ENCODE measurements at places on chromosomes 6 and 20.
A peak's percentile ranks its signal among the peaks of the same experiment; 100 is the strongest.

- no peak for DNase-seq
Observed at GRCh38 chr6:117050301-117050700, 173.3 kb downstream of the RFX6 start.

DNA sequence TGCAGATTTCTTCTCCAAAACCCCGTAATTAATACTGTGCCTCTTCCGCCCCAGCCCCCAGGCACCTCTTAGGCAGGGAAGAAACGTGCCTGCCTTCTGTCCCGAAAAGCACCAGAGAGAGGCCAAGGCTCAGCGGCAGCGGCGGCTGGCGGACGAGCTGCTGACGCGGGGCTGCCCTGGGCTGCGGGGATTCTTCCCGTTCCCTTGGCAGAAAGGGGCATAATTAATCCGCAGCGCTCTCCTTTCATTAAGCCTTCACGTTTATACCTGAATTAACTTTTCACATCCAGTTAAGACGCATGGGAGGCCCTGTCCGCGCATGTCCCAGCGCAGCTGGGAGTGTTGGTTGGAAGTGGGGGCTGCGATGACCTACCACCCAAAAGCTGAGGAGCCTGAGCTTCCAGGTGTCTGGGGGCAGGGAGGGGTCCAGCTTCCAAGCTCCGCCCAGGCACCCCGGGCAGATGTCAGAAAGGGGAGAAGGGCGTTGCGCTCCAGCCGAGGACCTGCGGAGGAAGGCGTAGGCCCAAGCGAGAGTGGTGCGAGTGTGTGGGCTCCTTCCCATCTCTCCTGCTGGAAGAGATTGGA, 167.4 kb upstream of the LRFN2 start:
- DNase-seq, result no peak

- DNase-seq, result no peak
Observed at GRCh38 chr6:116522896-116523295, 11.5 kb downstream of the CALHM5 start.

DNA sequence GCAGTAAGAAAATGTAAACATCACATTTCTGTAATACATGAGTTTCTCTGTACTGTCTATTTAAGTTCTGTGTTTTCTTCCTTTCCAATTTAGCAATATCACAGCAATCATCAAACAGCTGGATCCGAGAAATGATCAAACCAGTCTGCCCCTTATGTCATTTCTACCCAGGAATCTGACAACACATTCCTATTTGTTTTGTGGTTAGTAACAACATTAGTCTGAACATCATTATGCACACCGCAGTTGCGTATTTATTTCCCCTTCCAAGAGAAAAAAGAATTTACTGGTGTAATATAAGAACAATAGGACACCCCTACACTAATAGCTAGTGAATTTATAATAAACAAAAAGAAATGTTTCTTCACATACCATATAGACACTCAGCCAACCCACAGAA, 179.5 kb downstream of the BTBD9 start:
- DNase-seq, result peak; percentile 15

- no peak for DNase-seq
Observed at GRCh38 chr20:2533118-2533517, 3.3 kb upstream of the TMC2 start.

DNA sequence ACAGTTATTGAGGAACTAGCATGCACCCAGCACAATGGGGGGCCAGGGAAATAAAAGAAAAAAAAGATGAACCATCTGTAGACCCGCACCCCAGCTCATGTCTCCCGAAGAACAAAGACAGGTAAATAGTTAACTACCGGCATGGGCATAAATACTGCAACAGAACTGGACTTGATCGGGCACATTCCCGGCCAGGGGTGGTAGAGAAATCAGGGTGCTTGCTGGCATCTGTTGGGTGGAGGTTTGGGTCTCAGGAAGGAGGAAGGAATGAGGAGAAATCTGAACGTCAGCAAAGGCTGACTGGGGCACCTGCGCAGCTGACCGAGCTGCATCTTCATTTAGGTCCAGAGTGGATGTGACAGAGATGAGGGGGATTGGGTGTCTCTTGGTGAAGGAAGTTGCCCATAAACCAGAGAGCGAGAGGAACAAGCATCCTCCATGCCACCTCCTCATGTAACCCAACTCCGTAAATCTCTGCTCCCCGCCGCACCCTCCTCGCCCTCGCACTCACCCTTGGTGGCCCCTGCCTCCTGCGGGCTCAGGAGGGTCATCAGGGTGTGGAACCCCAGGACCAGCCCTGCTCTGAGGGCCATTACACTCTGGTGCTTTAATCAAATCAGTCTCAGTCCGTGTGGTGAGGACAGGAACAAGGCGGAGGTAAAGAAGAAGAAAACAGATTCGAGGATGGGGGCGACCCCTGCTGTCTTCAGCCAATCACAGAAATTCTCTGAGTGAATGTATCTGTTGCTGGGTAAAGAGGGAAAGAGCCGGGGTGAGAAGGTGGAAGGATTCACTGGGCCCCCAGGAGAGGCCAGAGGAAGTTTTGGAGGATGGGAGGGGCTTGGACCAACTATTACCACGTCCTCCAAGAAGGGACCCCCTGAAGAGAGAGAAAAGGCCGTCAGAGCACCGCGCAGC, at the start of gene HLA-DOA:
Gene HLA-DOA (minus strand): TSS at position 648 of the 918 bp plus-strand sequence.
- peak; percentile 9 for DNase-seq

DNA sequence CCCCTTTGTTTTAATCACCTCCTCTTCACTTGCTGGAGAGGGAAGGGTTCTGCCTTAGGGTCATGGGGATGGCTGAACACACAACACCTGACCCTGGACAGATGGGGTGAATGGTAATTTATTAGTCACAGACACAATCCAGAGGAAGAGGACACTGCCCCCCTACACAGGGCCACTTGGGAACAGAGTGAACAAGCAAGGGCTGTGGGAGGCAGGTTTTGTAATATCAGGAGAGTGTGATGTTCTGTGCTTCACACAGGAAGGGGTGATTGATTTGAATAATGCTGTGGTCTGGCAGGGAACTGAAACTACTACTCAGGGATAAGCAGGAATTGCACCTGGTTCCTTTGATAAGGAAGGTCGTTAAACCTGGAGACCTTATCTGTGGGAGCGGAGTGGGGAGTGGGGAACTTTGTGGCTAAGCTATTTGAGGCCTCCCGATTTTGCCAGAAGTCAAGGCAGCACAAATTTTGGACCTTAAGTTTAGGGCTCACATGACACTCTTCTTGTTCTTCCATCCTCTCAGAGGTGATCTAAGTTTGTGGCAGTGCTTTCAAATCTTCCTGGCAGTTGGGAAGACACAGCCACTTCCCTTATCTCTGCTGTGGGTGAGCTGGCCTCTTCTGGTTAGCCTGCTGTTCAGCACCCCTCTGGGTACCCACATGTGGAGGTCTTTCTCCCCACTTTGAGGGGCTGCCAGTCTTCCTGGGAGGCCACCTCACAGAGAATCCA, 77.8 kb downstream of the CD164 start:
- peak; percentile 48 for DNase-seq

- no peak for DNase-seq
Observed at GRCh38 chr6:36345681-36346466, 9.2 kb upstream of the BNIP5 start.

DNA sequence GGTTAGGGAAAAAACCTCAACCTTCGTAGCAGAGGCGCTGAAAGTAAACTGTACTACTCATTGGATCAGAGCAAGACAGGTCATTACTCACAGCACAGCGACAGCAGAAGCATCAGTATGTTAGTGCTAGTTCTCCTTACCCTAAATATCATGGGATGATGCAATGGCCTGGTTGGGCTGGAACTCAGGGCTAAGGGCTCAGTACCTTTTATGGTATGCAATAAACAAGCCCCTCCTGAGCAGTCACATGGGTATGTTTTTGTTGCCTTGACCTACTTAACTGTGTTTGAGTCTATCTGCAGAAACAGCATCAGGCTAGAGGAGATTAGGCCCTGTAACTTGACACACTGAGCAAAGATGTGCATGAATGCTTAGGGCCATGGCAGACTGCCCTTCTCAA, 369.4 kb upstream of the IMPG1 start:
- DNase-seq, result no peak

- DNase-seq, result no peak
Observed at GRCh38 chr6:142784344-142784743, 160.6 kb downstream of the HIVEP2 start.

DNA sequence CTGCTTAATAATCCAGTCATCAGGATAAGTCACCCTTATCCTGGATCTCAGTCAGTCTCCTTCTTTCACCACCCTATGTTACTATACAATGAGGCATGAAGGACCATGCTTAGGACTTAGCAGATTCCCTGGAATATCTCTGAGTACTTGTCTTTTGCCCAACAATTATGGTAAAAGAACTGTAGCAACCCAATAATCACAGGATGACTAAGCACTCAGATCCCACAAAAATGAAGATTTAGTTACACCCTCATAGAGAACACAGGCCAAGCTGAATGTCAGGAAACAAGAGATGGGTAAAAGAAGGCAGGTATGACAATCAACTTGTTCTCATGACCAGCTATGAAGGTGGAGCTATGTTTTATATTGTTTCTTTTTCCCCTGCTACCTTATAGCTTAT, 91.4 kb downstream of the EDN1 start:
- DNase-seq, result peak; percentile 33

DNA sequence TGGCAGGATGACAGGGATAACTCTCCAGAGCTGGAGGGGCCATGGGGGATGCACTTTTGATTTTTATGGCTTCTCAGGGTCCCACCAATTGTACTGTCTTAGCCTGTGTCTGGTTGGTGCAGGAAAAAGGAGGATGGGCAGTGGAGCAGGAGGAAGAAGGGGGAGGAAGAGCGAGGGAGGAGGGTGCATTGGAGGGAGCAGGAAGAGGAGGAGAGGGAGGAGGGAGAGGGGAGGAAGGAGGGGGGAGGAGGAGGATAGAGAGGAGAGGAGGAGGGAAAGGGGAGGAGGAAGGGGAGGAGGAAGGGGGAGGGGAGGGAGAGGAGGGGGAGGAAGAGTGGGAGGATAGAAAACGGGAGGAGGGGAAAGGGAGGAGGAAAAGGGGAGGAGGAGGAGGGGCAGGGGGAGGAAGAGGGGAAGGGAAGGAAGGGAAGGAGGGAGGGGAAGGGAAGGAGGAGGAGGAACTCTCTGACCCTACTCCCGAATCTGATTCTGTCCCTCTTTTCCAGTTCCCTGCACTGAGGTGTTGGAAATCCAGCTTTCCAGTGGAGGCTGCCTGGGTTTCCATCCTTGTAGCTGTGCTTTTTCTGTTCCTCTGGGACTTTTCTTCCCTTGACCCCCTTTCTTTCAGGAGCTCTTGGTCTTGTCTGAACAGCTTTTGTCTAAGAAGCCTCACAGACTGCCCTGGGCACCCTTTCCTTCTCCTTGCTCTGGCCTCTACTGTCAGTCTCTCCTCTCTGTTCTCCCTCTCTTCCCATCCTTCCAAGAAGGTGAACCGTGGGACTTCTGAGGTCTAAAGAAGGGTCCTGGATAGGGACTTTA, 149.4 kb downstream of the DHX35 start:
- DNase-seq, result no peak

DNA sequence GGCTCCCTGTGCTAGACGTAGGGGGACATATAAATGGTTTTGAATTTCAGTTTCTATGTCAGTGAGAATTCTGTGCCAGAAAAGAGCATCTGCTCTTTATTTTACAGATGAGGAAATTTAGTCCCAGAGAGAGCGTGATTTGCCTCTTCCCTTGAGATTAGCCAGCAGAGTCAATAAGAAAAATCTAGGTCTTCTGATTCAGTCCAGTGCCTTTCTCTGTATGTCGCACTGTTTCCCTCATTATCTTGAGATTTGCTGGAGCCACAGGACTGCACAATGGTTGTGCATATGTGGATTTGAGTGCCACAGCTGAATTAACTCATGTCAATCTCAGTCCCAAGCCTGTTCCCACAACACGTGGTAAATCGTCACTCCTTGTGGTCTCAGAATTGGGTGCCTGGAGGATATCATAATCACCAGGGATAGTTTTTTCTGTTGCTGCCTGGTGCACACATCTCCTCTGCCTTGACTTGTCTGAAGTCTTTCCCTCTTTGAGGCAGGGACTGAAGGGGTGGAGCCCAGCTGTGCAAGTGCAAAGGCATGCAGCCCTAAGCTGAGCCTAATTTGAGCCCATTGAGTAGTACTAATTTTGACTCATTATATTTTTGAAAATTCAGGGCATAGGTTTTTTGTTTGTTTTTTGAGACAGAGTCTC, 276.7 kb downstream of the SOX4 start:
- DNase-seq, result no peak

GRCh38 chr6:68826501-68826900, 191.4 kb downstream of the ADGRB3 start:
- no peak for DNase-seq

- no peak for DNase-seq
Observed at GRCh38 chr6:15090145-15090579, 155.7 kb upstream of the JARID2 start.

GRCh38 chr20:39421571-39422105, 459.5 kb downstream of the DHX35 start:
- no peak for DNase-seq

DNA sequence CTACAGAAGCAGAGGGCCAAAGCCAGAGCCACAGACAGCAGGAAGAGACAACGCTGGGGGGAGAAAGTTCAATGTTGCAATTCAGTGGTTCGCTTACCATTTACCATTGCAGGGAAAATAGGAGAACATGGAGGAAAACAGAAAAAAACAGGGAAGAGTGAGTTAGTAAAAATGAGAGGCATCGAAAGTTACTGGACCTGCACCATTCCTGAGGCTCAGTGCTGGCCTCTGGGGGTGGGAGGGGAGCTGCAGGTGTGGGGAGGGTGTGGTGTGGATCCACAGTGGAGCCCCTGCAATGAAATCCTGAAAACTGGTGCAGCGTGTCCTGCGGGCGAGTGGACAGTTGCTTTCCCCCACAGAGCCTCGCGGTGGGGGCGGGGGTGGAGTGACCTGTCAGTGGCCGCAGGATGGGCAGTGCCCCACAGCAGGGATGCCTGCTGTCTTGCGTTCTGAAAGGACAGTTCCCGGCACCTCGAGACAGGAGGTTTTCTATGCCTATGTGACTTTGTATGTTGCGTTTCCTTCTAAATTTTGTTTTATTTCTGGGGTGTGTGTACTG, 5.7 kb downstream of the TMEM181 start:
- DNase-seq, result no peak

- no peak for DNase-seq
Observed at GRCh38 chr6:112933947-112934346, 586.8 kb downstream of the RFPL4B start.

DNA sequence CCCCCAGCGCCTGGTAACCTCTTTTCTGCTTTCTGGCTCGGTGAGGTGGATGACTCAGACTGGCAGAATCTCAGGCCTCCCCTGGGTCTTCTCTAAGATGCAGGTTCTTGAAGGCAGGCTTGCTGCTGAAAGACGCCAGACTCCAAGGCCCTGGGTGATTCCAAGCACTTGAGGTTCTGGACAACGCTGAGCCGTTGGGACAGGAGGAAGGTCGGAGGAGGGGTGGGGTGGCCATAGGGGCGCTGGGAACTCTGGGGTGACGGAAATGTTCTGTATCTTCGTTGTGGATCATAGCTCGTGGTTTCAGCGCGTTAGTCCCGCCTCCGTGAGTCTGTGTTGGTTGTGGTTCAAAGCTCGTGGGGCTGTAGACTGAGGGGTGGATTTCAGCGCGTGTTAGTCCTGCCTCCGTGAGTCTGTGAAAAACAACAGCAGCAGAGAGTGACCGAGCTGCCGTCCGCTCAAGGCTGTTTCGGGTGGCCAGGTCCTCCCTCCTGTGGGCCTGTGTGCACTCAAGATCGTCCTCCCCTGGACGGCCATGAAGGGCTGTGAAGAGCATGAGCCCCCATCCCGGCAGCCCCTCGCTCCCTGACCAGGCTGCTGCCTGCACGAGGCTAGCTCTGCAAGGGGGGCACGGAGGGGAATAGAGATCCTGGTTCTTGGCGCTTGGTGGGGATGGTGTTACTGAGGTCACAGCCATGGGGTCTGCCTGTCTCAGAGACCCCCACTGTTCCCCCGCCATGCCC, 7.7 kb downstream of the NTSR1 start:
- peak; percentile 28 for DNase-seq

All from cardiac fibroblast (primary cell).